Activated T-cell treated with anti-CD3 and anti-CD28 coated beads, Interleukin-2, amount 50 U/mL, for 1 hour (primary cell): ENCODE measurements at places on chromosomes 11 and 22.

DNA sequence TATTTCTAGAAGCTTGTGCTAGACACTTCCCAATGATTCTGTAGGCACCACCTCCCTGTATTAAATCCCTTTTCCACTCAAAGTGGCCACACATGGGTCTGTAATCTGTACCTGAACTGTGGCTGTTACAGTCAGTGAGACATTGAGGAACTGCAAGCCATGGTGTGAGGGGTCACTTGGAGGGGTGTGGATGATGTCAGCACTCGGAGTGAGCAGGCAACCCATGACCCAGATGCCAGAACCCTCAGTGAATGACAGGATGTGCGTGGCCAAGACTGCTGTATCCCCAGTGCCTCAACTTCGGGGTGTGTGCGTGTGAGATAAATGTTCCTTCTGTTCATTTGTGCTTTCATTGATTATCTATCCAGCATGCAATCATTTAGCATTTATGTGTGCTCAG is 14.7 kb upstream of the SHANK3 start:
- DNase-seq, result no peak

DNA sequence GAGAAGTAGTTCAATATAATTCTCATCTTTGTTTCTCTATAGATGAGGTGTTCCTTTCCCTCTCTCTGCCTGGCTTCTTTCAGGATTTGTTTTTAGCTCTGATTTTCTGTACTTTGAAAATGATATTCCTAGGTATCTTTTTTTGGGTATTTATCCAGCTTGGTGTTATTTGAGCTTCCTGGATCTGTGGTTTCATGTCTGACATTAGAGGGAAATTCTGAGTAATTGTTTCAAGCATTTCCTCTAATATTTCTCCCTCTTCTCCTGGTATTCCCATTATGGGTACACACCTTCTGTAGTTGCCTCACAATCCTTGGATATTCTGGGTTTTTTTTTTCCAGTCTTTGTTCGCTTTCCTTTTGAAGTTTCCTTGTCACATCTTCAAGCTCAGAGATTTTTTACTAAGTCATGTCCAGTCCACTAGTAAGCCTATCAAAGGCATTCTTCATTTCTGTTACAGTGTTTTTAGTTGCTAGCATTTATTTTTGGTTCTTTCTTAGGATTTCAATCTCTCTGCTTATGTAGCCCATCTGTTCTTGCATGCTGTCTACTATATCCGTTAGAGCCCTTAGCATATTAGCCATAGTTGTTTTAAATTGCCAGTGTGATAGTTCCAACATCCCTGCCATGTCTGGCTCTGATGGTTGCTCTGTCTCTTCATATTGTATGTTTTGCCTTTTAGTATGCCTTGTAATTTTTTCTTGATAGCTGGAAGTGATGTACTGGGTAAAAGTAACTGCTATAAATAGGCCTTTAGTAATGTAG is 5.8 kb downstream of the CCDC81 start:
- no peak for DNase-seq

DNA sequence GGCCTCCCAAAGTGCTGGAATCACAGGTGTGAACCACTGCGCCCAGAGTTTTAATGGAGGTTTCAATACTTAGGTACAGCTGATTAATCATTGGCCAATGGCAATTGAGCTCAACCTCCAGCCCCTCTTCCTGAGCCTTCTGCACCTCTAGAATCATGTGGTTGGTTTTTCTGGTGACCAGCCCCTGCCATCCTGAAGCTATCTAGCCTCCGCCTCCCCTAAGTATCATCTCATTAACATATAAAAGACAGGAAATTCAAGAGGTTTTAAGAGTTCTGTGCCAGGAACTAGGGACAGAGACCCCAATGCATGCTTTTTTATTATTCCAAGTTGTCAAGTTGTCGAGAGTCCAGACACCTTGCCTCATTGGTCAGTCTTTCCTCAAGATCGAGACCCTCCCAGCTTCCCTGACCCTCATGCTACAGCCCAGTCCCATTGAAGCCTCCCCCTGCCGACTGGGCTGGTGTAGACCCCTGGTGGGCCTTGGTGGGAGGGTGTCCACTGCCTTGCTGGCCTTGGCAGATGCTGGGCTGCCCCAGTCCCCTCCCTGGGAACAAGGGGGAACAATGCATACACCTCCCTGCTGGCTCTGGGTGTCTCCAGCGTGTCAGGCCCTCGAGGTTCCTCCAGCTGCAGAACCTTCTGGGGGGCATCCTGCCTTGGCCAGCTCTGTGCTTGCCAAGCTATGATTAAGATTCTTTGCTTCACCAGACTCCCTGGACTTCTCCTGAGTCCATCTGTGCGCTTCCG is 148.0 kb downstream of the CTTN start:
- DNase-seq, result no peak

DNA sequence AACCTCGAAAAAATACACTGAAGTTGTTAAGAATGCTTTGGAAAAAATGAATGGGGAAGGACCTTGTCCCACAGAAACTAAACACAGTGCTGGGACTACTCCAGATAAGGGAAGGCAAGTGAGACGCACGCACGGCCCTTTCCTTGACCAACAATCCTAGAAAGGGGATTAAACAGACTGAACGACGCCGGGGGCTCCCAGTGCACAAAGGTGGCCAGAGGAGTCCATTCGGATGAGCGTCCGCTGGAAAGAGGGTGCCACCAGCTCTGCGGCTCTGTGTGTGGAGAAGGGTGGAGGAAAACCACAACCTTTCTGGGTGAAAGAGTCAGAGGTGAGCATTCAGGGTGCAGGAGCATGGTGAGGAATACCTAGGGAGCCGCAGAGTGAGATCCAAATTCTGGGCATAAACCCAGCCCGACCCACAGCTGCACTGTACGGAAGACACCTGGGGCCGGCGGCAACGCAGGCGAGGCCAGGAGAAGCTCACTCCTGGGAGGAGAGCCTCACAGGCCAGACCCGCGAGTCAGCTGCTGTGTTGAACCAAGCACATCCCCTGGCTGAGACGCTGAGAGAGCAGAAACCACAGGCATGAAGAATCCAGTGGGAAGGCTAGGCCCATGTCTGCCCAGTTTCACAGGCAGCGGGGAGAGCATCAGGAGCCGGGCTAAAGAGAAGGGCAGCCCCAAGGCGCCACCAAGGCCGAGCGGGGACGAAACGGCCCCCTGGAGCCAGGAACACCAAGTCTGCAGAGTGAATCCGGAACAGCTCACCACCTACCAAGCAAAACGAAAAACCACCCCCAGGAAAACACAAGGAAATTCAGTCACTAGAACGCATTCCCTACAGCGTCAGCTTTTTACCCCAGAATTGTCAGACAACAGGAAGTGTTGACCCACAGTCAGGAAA is 177.1 kb downstream of the BRD1 start:
- DNase-seq, result no peak

DNA sequence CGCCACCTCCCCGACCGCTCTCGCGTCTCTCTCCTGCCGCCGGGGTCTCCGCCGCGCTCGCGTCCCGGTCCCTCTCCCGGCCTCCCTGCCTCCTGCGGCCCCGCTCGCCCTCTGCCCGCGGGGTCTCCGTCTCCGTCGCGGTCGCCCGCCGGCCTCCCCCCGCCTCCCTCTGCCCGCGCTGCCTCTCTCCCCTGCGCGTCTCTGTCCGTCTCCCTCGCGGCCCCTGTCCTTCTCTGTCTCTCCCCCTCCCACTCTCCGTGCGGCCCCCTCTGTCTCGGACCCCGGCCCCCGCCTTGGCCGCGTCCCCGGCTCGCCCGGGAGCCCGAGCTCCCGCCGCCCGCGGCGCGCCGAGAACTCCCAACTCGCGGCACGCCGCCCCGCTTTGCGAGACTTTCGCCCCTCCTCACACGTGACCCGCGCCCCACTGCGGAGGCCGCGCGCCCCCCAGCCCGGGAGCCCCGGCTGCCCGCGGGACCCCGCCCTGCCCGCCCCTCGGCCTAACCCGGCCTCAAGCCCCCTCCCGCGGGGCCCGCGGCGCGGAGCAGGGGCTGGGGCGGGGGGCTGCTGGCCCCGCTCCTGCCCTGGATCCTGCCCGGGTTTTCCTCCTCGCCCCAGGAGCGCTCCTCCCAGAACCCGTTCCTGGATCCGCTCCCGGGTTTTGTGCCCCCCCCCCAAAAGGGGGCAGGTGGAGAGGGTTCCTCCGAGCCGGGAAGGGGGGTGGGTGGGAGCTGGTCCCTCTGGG is 702 bp upstream of the KCNJ4 start:
- DNase-seq, result peak; percentile 33

DNA sequence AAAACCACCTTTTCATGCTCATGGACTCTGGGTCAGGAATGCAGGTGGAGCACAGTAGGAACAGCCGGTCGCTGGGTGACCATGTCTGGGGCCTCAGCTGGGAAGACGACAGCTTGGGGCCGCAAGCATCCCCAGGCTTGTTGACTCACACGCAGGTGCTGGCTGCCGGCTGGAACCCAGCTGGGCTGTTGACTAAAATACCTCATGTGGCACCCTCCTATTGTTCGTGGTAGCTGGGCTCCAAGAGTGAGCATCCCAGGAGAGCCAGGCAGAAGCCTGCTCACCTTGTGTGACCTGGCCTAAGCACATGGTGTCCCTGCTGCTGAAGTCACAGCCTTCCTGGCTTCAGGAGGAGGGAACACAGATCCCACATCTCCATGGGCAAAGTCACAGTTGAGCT is 9.4 kb downstream of the DPP3 start:
- DNase-seq, result no peak

DNA sequence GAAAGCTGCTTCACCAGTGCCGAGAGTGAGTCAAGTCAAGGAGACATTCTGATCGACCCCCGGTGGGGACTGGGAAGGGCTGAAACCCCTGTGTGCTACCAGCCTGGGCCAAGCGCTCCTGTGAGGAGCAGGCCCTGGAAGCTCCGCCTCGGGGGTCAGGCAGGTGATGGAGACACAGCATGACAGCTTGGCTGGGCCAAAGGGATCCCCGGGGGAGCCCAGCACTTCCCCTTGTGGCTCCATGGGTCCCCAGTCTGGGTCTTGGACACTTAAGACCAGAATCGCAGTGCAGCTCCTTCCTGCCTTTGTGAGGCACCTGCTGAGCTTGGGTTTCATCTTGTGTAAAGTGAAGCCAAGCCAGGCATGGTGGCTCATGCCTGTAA is 89.2 kb downstream of the MORC2 start:
- DNase-seq, result no peak

DNA sequence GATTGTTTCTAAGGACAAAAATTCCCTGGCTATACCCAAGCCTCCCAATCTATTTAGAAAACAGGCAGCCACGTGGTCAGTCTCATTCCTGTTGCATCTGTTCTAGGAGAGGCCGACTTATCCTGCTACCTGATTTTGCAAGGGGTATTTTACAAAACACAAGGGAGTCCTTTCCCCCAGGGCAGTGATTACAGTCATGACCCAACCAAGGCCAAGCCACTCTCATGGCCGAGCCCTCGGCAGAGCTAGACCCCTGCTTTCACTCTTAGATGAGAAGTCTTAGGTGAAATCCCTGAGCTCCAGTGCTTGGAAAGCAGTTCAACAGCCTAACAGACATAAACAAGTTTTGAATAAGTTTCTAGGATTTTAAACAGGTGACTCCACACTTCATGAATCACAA is 89.0 kb upstream of the PITPNB start:
- no peak for DNase-seq

GRCh38 chr11:2390725-2391151 is 9.8 kb upstream of the TSSC4 start:
- DNase-seq, result no peak

DNA sequence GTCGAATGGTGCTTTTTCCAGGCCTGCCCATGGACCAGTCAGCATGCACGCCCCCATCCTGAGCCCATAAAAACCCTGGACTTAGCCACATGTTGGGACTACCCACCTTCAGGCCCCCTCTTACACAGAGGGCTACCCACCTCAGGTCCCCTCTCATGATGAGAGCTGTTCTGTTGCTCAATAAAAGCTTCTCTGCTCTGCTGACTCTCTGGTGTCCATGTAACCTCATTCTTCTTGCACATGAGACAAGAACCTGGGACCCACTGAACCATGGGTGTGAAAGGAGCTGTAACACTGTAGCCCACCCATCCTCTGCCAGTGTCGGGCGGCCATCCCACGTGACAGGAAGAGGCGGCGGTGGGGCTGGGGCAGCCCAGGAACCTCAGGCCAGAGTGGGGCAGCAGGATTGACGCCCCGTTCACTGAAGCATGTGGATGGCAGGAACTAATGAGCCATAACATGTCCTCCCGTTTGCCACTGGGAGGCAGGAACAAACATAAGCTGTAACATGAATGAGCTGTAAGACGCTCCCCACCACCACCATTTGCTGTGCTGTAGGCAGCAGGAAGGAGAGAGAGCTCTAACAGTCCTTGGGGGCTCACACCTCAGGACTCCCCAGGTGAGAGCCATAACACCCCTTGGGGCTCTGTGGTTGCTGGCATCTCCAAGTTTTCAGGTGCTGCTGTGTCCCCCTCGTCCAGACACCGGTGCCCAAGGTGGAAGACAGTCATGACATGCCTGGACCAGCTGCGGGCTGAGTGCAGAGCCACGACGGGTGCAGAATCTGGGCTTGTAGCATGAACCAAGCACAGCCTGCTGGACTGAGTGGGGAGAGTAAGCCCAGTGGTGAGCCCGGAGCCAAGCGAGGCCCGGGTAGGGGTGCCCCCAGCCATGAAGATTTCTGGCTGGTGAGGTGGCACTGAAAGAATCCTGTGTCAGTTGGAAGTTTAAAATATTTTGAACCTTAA is 69.4 kb downstream of the MCHR1 start:
- DNase-seq, result no peak

GRCh38 chr11:75262961-75263852 is 22.6 kb downstream of the TPBGL start:
- peak; percentile 8 for DNase-seq

DNA sequence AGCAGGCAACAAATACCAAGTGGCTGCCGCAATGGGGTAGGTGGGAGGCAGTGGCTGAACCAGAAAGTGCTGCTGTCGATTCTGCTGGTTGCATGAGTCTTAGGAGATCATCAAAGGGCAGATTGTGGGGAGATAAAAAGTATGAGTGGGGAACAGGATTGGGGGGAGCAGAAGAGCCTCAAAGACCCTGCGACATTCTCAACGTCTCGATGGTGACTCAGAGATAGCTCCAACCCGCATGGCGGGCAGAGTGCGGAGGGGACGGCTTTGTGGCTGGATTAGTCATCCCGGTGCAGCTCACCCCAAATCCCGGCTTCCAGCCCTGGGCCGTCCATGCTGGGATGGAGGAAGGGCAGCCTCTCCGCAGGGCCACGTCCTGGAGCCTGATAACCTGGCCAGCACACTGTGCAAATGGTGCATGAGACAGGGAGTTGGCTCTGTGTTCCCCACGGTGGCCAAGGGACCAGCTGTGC is 11.6 kb upstream of the RTN4R start:
- no peak for DNase-seq

GRCh38 chr22:42074132-42074811 is at the start of gene PHETA2:
Gene PHETA2 (plus strand): TSS chr22:42074248. CDS start chr22:42077294, 3,046 bp downstream.
- peak; percentile 65 for DNase-seq

DNA sequence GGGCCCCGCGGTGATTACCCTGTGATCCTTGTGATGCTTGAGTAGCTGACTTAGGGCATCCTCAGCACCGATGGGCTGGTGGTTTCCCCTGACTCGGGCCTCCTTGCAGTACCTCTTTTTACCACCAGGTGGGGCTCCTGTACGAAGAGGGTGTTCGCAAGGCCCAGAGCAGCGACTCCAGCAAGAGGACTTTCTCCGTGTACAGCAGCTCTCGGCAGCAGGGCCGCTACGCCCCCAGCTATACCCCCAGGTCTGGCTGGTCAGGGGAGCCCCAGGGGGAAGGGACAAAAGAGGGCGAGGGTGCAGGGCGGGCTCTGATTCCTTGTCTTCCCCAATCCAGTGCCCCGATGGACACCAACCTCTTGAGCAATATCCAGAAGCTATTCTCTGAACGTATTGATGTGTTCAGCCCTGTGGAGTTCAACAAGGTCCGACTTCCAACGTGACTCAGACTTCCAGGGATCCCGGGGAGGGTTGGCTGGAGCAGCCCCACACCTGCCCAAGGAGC is 1.3 kb upstream of the TM7SF2 start:
- peak; percentile 98 for DNase-seq
